Stimulated activated CD4-positive, alpha-beta T cell treated with anti-CD3 and anti-CD28 coated beads, Interleukin-12 subunit alpha, Interleukin-12 subunit beta, amount 100 ng/mL, for 24 hours (primary cell): ENCODE measurements at places on chromosomes 1 and 21.

DNA sequence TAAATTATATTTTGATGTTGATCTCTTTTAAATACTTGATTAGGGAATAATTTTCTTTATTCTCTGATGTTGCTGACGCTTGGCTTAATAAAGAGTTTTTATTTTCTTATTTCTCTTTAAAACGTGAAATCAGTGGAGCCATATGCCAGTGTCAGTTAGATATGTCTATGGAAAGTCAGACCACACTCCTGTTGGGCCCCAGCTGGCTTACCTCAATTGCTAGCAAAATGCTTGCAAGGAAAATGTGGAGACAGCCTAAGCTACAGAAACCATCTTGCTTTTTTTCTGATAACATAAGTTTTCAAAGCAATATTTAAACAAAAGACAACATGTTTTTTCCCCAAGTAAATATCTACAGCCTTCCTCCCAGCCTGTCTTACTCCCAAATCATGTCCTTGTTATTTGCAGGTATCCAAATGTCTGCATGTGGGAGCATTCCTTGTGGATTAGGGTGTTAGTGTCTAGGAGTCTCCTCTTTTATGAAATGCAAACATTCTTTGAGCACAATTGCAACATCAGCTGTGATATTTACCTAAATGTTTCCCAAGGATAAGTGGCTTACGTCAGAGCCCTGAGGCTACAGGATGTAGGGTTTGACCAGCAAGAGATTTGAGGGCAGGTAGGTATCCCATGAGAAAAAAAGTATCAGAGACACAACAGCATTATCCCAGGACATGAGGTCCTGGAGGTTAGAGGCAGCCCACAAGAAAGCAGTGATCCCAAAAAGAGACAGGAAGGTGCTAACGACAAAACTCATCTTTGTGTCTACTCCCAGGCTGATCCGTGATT, 117.2 kb upstream of the KCNJ15 start:
- no peak for DNase-seq

DNA sequence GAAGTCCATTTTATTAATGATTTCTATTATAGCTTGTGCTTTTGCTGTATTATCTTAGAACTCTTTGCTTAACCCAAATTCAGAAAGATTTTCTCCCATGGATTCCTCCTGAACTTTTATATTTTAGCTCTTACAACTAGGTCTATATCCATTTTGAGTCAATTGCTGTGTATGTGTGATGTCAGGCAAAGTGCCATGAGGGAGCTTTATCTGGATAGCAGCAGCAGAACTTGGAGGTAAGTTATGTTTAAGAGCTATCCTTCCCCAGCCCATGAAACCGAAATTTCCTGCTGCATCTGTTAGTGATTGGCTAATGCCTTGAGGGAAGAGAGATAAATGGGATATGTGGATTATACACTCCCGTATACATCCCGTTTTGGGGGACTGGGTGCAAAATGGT, 29.9 kb downstream of the ADAM30 start:
- no peak for DNase-seq

DNA sequence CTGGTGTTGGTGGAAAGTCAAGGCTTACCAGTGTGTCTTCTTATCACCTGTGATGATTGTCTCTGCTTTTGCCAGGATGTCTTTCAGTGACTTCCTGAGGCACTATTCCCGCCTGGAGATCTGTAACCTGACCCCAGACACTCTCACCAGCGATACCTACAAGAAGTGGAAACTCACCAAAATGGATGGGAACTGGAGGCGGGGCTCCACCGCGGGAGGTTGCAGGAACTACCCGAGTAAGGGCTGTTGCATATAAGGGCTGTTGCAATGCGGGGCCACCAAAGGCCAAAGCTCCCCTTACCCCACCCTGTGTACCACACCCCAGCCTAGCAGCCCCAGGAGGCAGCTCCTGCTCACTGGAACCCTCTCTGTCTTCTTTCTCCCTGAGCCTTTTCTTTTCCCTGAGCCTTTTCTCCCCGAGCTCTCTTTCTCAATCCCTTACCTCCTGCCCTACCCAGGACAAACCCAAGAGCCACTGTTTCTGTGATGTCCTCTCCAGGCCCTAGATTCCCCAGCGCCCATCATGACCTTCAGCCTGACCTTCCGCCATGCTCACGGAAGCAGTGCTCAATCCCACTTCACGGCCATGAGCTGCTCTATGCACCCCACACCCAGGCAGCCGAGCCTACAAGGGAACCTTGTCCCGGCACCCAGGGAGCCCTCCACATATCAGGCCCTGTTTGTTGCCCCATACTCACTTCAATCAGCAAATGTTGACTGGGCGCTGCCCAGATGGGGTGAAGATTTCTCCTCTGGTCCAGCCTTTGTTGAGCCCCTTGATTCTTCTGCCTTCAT, 40.6 kb downstream of the CAPN2 start:
- DNase-seq: no peak

GRCh38 chr1:69930396-69930795, 275.0 kb downstream of the LRRC40 start:
- DNase-seq: no peak
